ENCODE measurements at places on chromosomes 1 and 21. TPM values are rescaled to one million over a fixed set of nuclear protein-coding genes. Genes with fewer than 3 reads are reported as not detected.

DNA sequence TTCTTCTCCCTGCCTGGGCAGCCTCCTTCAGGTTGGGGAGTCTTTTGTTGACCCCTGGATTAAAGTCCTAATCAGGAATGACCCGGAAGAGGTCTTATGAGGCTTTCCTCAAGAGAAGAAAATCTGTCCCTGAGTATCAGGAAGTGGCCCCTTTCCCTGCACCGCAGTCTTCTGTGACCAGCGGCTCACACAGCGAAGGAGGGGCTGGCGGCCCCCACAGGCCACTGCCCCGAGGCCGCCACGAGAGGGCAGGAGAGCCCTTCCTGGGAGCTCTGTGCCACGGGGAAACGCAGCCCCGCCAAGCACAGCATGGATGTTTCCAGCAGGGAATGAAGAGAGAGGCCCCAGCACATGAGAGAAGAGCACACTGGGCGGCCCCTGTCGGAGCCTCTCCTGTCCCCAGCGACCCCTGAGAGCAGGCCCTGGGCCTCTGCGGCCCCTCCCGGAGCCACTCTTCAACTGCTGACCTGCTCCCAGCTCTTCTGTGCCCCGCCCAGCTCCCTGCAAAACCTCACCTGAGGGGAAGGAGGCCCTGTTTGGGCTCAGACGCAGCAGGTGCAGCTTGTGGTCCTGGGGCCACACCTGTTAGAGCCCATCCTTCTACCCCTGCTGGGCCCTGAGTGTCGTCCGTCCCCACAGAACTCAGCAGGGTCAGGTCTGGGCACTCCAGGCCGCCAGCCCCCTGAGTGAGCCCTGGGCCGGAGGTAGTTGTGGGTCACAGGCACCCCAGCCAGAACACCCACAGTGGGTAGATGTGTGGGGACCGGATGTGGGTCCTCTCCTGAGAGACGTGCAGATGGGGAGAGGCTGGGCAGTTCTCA is 4.9 kb upstream of the POFUT2 start:
- peak; percentile 92 for DNase-seq

DNA sequence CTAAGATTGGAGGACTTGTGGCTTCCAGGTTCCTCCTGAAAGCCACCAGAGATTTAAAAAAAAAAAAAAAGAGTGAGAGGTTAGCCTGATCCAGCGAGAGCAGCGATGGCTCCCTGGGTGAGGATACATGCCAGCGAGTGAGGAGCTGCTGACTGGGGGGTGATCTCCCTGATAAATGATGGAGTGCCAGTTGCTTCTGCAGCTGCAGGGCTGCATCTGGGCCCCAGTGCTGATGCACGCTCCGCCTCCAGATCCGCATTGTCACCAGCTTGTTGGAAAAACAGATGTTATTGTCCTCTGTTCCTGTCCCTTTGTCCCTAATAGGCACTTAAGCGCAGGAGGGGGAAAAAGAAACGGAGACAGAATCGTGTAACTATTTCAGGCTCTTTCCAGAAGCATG is 28.6 kb downstream of the UBIAD1 start:
- no peak for DNase-seq

Gene PPCS
- total RNA-seq: 33.0 TPM

Gene TSTD1
- total RNA-seq: 67.9 TPM

DNA sequence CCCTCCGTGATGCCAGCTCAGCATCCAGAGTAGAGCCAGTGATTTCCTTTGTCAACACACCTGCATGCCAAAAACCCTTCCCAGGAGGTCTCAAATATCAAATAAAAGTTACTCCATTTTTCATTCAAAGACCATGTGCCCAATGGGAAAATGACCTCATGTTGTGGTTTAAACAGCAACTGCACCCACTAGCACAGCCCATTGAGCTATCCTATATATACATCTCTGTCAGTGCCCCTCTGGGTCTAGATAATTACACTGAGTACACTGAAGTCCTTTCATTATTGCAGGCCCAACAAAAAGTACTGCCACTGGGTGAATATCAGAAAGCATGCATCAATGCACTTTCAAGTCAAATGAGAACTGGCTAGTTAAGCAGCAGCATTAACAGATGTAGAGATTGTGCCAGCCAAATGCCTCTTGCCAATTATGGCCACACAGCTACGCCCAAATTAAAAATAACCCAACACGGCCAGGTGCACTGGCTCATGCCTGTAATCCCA is 117.7 kb downstream of the SLC45A1 start:
- no peak for DNase-seq

DNA sequence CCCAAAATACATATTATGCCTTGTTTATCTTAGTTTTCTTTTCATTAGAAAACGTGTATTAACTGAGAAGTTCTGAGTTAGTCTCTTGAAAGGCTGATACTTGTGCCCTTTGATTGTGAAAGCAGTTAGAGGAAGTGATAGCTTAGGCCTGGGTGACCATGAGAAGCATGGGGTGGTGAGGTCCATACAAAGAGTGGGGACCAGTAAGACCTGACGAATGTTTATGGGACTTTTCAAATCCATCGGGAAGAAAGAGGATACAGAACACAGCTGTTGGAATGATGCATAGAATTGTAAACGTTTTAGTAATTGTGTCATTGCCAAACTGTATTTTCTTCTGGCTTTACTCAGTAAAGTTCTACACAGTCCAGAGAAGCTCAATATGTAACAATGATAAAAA is 259.8 kb downstream of the LMO4 start:
- peak; percentile 96 for DNase-seq

DNA sequence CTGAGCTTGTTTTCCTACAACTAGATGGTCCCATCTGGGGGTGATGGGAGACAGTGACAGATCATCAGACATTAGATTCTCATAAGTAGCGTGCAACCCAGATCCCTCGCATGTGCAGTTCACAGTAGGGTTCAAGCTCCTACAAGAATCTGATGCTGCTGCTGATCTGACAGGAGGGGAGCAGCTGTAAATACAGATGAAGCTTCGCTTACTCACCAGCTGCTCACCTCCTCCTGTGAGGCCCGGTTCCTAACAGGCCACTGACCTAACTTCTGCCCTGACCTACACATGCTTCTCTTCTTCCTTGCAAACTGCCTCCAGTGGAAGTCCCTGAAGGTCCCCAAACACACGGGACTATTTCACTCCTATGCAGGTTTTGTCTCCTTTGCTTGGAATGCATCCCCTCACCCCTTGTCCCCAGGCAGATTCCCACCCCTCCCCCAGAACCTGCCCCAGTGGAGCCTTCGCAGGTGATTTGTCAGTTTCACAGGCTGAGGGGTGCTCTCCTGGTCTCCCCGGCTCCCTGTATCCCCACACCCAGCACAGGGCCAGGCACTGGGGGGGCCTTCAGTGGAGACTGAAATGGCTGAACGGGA is 5.7 kb upstream of the ZBTB48 start:
- DNase-seq: no peak

DNA sequence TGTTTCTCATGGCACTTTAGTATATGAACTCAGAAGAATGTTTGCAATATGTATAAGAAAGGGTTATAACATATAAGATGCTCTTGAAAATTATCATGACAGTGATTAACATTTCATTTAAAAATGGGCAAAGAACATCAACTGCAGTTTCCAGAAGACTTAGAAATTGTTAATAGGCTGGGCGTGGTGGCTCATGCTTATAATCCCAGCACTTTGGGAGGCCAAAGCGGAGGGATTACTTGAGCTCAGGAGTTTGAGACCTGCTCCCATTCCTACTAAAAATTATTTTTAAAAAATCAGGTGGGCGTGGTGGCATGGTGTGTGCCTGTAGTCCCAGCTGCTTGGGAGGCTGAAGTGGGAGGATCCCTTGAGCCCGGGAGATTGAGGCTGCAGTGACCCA is 23.1 kb downstream of the MTF2 start:
- no peak for DNase-seq

DNA sequence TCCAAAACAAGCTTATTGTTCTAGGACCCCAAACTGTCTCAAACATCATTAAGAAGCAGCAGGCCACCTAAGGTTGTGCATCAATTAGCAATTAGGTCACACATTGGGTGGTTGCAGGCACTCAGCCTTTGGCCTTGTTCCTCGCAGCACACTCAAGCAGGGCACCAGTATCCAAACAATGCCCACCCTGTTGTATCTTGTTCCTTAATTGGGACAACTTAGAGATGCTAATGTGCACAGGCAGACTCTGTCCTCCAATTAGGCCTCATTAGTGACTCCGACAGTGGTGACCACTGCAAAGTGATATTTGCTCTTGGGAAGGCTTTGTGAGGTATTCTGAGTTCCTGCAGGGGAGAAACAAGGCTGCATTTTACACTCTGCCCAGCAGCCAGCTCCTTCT is 515.1 kb upstream of the PTBP2 start:
- no peak for DNase-seq

- peak; percentile 71 for DNase-seq
Observed at GRCh38 chr1:87329526-87330056, 911 bp downstream of the LMO4 start.

Gene TCP10L
- total RNA-seq: 0.71 TPM

Gene RAD54L
- total RNA-seq: 2.1 TPM

DNA sequence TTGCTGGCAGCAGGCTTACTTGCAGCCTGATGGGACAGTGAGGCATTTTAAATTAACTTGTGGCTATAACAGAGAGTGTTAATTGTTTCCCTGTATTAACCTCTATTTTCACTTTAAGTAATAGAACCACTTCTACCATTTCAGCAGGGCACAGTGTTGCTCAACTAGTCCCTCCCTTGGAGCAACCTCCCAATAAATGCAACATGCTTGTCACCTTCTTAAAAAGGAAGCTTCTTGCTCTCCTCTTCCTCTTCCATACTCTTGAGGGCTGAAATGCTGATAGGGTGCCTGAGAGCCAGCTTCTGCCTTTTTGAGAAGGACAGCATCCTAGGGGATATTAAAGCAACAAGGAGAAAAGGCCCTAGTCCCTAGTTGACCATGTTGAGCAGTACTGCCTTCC is 52.1 kb downstream of the C4BPA start:
- DNase-seq: no peak

- peak; percentile 45 for DNase-seq
Observed at GRCh38 chr1:29237852-29238619, 1.7 kb downstream of the PTPRU start.

- no peak for DNase-seq
Observed at GRCh38 chr21:30232011-30232410, 16.1 kb upstream of the CLDN8 start.

DNA sequence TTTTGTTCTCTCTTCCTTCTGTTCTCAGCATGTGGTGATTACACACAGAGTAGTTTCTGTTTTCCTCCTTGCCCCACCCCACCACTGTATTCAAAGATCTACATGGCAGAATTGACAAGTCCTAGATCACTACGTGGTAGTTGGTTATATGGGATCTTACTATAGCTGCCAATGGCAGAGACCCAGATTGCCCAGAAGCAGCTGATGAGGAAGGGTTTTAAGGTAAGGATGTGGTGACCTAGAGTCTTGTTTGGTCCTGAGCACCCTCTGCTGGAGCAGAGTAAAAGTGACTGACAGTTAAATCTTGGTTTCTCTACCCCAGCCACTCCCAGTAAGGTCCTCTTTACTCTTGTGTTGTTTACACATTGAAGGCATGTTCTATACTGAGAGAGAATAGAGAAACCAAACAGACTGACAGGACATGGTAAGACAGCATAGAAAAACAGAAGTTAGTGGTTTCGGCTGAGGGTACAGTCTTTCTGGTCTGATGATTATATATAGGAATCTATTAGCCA is 22.8 kb upstream of the STRIP1 start:
- DNase-seq: peak; percentile 56

DNA sequence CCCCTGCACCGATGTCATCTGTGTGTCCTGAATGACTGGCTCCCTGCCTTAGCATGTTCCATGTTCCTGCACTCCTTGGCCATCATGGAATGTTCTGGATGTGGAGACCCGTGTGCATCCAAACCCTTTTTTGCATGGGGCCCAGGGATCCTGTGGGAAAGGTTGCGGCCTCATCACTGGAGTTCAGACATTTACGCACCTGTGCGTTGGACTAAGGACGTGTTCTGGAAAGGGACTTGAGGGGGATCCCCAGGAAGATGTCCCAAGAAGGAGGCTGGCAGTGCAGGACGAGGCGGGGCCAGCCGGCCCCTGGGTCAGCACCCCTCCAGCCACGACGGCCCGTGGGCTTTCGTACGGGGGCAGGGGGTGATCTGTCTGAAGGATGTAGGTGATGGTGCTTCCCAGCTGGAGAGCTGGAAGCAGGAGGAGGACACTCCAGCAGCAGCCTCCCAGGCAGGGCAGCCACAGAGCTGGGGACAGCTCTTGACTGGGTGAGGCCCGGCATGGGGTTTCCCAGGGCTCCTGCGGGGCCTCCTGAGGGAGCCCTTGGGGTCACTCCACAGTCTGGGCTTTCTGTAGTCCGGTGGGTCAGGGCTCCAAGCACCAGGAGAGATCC is 67.2 kb downstream of the SCCPDH start:
- no peak for DNase-seq

- no peak for DNase-seq
Observed at GRCh38 chr1:95229037-95229436, 5.0 kb upstream of the RWDD3 start.

Gene PMF1
- 60.0 TPM for total RNA-seq

GRCh38 chr21:24509131-24509530 is 1098.2 kb downstream of the MRPL39 start:
- no peak for DNase-seq

Gene PEA15
- total RNA-seq: 133 TPM

Data from lung (tissue), 17 donors.